A673 (cell line): ENCODE measurements at places on chromosomes 13 and 19.

DNA sequence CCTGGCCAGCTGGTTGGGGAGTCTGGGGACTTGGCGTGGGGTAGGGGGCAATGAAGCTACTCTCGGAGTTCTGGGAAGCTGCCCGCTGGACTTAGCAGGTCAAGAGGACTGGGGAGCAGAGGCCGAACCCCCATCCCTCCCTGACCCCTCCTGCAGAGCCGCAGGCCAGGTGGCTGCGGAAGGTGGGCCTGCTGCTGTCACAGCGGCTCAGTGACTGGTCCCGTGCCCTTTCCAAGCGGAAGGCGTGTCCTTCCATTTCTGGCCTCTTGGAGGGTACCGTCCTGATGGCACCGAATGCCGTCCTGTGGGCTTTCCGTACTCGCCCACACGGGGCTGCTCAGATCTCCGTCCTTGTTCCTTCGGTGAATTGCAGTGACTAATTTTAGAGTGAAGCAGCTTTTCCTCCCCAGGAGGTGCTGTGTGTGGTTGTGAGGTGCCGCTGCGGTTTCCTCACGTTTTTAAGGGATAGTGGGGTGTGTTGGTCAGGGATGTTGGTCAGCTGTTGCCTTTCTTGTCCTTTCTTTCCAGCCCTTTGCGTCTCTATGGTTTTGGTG lies 20.8 kb downstream of the DOT1L start:
- DNase-seq, result no peak

- no peak for DNase-seq
Observed at GRCh38 chr13:28534210-28534609, 39.3 kb upstream of the FLT1 start.

- no peak for DNase-seq
Observed at GRCh38 chr19:42277821-42278451, 8.9 kb downstream of the CIC start.

DNA sequence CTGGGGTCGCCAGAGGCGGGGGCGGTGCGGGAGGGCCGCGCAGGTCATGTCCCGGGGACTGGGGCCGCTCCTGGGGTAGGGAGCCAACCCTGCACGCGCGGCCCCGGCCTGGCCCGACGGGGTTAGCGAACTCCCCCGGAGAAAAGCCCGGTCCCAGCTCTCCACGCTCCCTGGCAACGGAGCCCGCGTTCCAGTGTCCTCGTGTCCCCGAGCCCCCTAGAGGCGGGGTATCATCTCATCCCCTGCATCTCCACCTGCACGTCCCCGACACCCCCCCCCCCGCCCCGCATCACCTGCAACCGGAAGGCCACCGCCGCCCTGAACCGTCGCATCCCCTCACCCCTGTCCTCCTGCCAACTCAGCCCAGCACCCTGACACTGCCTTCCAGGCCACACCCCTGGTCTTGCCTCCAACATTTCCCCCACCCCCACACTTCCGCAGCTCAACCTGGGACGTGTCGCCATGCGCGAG lies 2.7 kb downstream of the WDR88 start:
- no peak for DNase-seq

- no peak for DNase-seq
Observed at GRCh38 chr19:35266520-35267352, 2.0 kb upstream of the USF2 start.

- DNase-seq, result peak; percentile 71
Observed at GRCh38 chr13:36282821-36283432, 14.7 kb downstream of the CCDC169 start.

GRCh38 chr13:45472171-45472705 lies 7.5 kb downstream of the COG3 start:
- DNase-seq, result no peak

DNA sequence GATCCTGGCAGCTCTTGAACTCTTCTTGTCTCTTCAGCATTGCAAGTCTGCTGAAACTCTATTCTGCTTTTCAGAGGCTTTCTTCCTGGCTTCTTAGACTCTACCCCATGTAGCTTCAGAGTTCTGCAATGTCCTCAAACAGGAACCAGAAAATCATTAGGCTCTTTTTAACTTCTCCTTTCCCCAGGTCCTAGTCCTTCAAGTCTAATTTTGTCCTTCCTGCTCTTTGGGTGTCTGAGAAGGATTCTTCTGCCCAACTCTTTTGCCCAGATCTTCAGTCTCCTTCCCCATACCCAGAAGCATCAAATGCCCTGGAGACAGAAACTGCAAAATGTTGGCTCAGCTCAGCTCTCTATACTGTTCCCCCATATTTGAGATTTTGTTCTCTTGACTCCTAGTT lies 50.0 kb upstream of the CALM3 start:
- no peak for DNase-seq

DNA sequence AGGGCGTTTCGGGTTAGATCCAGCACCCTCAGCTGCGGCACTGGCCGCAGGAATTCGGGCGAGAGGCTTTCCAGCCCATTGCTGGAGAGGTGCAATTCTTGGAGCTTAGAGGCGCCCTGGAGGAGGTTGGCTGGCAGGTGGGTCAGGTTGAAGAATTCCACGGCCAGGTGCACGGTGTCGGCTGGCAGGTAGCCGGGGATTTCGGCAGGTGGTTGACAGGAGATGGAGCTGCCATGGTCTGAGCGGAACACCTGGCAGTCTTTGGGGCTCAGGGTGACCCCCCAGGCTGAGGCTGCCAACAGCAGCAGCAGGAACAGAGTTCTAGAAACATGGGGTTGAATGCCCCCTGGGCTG lies 1.3 kb downstream of the LRG1 start:
- DNase-seq, result no peak
